Urothelium cell line (cell line): ENCODE measurements at places on chromosomes 1 and 21.

GRCh38 chr1:202076050-202076511 lies 46.6 kb upstream of the GPR37L1 start:
- DNase-seq: peak; percentile 2

DNA sequence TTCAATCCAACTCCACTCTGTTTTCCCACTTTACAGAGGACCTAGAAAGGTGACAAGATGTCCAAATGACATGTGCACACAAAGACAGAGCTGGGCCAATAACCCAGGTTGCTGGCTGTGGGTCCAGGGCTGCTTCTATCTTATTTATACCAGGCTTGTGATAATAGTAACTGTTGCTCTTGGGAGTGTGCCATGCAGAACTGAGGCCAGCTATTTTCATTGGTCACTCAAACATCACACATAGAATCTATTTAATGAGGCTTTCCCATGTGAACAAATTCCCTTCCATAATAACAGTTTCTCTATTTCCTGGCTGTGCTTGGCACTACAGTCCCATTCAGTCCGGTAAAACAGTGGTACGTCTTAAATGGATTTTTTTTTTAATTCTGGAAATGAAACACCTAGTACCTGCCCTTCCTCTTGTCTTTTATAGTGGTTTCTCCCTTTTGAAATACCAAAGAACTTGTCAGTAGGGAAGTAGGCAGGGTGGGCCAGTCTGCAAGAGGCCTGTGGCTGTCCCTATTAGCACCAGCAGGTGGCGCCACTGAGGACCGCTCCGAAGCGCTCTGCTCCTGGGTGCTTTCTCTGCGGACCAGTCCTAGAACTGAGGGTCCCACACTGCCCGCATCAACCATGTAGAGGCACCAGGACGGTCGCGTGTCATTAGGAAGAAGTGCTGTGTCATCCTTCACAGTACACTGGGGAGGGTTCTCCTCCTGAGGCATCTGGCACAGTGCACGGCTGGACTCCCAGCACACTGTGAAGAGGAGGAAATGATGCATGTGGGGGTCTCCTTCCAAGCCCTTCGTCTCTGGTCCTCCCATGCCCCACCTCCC lies 52.1 kb downstream of the GPR161 start:
- peak; percentile 67 for DNase-seq

DNA sequence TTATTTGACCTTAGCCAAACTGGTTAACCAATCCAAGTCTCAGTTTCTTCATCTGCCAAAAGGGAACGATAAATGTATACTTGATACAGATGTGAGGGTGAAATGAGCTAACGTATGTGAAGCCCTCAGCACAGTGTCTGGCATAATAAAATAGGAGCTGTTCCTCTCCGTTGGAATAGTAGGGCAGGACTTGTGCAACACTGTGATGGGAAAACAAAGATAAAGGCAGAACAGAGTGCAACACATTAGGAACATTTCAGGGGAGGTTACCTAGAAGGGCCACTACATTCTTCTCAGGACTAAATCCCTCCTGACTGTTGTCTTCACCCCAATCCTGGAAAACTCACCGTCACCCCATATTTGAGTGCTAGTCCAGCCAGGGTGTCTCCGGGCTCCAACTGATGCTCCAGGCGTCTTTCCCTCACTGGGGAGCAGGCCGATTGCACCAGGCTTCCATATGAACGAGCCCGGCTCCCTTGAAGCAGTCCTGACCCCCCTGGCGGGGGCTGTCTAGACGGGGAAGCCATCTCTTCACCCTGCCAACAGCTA lies 896 bp downstream of the LYSMD1 start:
- no peak for DNase-seq

DNA sequence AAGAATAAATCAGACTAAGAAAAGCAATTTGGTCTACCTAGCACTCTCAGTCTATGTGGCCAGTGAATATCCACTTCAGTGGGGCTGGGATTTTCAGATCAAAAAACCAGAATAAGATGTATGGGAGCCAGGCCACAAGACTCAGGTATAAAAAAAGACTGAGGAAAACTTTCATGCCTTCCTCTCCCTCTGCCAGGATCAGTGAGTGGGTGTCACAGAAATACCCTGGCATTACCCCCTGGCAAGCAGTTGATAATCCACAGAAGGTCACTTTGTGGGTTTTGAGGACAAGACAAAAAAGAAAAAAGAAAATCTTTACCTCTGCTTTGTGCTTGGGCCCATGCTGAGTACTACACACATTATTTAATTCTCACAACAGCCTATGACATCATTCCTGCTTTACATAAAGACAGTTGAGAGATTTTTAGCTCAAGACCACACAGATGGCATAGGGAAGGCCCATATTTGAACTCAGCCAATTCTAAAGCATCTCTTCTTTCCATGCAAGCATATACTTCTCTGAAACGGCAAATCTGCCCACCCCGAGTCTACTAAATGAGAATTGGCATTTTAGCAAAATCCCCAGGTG lies 57.6 kb downstream of the DESI2 start:
- DNase-seq: no peak

GRCh38 chr1:171254859-171255258 lies 6.6 kb downstream of the FMO1 start:
- no peak for DNase-seq

DNA sequence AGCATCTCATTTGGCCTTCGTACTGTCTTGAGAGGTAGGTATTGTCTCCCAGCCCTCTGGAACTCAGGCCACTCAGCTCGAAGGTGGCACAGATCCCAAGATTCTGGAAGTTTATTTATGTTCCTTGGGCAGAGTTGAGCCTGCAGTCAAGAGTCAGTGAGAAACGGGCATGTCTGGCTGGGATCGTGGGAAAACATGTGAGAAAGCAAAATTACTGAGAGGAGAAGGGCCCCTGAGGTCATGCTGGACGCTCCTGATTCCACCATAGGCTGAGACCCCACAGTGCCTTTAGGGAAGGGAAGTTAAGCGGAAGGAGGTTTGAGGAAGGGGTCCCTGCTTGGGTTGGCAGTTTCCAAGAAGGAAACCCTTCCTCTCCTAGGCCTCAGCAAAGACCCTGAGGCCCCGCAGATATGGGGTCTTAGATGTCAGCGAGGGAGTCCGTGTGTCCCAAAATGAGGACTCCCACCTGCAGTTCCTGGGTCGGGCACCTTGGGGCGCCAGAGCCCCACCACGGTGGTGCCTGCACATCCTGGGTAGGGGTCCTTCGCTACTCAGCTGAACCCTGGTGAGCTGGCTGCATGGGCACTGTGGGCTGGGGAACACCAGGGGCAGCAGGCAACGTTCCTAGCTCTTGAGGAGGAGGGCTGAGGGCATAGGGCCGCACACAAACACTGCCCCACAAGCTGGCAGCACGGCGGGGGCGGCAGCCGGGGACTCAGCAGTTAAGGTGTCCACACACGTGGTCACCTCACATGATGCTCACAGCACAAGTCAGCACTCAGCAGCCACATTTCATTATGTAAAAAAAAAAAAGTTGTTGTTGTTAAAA lies 12.3 kb upstream of the SEMA4A start:
- DNase-seq: peak; percentile 33

- no peak for DNase-seq
Measured at GRCh38 chr1:17615157-17615556, 75.7 kb downstream of the ARHGEF10L start.

DNA sequence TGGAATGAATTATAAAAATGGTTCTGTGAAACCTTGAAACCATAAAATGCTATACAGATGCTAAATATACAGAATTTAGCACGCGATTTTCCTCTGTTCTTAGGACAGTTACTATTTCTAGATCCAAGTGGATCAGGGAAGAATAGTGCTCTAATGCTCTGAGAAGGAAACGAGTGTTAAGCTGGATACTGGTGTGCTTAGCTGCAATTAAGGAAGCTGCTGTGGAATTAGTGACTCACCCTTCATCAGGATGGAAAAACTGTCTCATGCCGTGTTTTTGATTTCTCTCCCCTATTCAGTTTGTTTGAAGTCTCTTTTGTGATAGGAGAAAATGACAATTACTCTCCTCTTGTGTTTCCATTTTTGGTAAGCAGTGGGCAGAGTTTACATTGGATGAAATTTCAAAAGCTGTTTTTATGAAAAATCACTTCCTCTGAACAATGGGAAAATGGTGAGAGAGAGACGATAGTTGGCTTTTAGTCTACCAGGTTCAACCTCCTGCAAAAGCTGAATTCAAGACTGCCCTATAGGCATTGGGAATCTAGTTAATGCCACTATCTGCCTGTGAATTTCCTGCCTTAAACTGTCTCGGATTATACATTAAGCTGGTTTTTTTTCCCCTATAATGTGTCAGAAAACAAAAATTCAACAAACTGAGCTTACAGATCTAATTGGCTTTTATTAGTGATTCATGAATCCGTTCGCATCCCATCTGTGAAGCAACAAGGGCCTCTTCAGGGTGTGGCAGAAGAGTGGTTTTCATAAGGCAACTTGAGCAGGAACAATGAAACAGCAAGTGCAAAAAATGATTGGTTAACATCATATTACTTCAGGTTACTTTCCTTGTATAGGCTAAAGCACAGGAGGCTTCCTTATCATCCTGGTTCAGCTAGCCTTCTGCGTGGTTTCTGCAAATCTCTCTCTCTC lies 179.8 kb downstream of the ST6GALNAC3 start:
- no peak for DNase-seq

- no peak for DNase-seq
Measured at GRCh38 chr1:90174246-90174645, 179.3 kb downstream of the ZNF326 start.

GRCh38 chr1:236882678-236883077 lies 87.6 kb downstream of the MTR start:
- DNase-seq: no peak

DNA sequence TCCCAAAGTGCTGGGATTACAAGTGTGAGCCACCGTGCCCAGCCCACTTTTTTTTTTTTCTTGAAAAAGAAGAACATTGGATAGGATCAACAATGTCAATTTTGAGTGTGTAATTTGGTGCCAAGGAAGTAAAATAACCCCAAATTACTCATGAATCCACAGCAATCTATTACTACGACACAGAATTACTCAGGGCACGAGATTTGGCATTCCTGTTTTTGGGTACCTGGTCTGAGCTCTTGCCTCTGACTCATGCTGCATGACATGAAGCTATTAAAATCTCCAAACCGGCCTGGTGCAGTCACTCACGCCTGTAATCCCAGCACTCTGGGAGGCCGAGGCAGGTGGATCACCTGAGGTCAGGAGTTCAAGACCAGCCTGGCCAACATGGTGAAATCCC lies 10.4 kb downstream of the RNF19B start:
- DNase-seq: peak; percentile 26

- no peak for DNase-seq
Measured at GRCh38 chr1:61426254-61426653, 298.7 kb downstream of the TM2D1 start.

GRCh38 chr1:211305044-211305443 lies 21.6 kb upstream of the TRAF5 start:
- no peak for DNase-seq

- no peak for DNase-seq
Measured at GRCh38 chr1:192133350-192133926, 24.8 kb upstream of the RGS18 start.

- no peak for DNase-seq
Measured at GRCh38 chr1:64246294-64246917, 43.0 kb downstream of the UBE2U start.

DNA sequence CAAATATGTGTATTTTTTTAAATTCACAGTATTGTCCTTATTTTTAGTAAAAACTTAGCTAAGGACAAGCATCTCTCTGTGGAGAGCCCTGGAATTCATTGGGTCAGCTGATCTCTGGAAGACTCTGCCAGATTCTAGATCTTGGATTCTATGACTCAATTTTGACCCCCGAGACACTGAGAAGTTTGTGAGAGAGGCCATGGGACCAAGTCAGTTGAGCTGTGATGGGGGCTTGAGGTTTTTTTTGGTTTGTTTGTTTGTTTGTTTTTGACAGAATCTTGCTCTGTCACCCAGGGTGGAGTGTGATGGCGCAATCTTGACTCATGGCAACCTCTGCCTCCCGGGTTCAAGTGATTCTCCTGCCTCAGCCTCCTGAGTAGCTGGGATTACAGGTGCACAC lies 13.5 kb downstream of the SHISA4 start:
- DNase-seq: no peak

- DNase-seq: no peak
Measured at GRCh38 chr1:15758343-15758931, at the start of gene FBLIM1. Gene FBLIM1 (plus strand): TSS chr1:15758795. CDS start chr1:15764984, 6,189 bp downstream.

DNA sequence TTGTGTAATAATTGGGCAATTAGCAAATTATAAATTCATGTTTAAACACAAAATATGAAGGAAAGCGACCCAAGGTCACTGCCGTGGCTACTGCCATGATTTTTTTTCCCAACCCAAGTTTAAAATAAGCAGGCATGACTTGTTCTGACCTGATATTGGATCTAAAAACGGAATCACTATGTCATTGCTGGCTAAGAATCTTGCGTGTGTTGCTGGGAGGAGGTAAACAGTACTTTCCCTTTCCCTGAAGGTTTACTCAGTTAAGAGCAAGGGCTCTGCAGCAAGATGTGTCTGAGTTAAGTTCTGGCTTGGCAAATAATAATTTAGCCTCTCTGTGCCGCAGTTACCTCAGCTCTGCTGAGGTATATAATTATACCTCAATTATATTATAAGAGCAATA lies 125.7 kb upstream of the L1TD1 start:
- no peak for DNase-seq

- DNase-seq: no peak
Measured at GRCh38 chr1:190685676-190686075, 208.0 kb upstream of the BRINP3 start.

GRCh38 chr1:66288048-66288447 lies 245.9 kb upstream of the SGIP1 start:
- DNase-seq: no peak

DNA sequence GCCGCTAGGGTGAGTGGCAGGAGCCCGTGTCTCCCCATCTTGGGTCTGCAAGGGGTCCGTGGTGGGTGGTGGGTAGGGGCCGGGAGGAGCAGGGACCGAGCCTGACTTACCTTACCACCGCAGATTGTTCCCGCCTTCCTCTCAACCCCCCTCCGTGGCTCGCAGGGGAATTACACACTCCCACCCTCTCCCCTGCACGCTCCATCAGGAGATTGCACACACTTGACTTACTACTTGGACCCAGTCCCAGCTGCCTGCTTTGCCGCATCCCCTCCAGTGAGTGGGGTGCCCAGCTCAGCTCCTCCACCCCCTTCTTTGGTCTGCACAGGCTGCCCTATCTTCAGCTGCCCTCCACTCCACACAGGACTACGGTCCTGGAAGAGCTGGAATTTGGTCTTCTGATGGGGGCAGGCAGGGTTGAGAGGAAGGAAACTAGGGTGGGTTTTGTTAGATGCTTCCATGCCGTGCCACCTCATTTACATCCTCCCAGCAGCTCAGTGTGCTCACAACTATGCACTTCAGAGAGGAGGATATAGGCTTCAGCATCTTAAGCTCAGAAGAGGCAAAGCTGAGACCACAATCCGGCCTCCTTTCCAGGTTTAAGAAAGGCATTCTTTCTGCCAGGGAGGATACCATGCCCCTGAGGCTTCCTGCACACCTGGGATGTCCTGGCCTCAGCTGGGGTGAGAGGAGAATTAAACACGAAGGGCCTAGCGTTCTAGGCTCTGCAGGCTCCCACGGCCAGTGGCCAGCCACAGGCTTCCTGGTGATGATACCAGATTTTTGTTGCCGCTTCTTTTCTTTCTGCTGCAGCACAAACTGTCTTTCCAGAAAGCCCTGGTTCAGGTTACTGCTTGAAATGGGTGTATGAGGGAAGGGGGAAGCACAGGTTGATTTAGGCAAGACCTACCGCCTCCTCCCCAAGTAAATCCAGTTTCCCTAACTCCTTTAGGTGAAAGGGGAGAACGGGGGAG lies 2.3 kb downstream of the KCNC4 start:
- peak; percentile 28 for DNase-seq

- no peak for DNase-seq
Measured at GRCh38 chr1:42847721-42848460, 1.5 kb downstream of the ZNF691 start.
